ENCODE measurements at places on chromosomes 16 and 17.

DNA sequence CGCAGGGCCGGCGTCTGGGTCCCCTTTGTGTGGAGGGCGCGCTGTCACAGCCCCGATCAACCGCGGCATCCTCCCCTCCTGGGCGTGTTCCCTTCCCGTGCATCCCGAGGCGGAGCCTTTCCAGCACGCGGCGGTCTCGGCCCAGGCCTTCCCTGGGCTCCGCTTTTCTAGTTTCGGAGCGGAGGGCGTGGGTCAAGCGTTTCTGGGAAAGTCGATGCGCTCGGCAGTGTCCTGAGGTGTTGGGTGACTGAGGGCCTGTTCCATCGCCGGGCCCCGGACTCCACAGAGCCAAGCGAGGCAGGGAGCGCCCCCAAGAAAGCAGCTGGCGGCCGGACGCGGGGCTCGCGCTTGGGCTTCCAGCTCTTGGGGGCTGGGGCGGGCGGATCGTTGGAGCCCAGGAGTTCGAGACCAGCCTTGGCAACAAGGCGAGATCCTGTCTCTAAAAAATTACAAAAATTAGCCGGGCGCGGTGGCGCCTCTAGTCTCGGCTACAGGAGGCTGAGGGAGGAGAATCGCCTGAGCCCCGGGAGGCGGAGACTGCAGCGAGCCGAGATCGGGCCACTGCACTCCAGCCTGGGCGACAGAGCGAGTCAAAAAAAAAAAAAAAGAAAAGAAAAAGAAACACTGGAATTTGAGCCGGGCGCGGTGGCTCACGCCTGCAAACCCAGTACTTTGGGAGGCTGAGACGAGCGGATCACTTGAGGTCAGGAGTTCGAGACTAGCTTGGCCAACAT, 806 bp downstream of the IFT140 start:
- no peak for DNase-seq

- no peak for DNase-seq
Observed at GRCh38 chr17:39165178-39165840, 652 bp downstream of the ARL5C start.

DNA sequence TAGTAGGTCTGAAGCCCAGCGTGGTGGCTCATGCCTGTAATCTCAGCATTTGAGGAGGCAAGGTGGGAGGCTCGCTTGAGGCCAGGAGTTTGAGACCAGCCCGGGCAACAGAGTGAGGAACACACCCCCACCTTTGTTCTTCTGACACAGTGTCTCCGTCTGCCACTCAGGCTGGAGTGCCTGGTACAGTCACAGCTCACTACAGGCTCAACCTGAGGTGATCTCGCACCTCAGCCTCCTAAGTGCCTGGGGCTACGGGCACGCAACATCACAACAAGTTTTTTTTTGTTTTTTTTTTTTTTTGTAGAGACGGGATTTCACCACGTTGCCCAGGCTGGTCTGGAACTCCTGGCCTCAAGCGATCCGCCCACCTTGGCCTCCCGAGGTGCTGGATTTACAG, 6.7 kb upstream of the TLCD3A start:
- DNase-seq: no peak

DNA sequence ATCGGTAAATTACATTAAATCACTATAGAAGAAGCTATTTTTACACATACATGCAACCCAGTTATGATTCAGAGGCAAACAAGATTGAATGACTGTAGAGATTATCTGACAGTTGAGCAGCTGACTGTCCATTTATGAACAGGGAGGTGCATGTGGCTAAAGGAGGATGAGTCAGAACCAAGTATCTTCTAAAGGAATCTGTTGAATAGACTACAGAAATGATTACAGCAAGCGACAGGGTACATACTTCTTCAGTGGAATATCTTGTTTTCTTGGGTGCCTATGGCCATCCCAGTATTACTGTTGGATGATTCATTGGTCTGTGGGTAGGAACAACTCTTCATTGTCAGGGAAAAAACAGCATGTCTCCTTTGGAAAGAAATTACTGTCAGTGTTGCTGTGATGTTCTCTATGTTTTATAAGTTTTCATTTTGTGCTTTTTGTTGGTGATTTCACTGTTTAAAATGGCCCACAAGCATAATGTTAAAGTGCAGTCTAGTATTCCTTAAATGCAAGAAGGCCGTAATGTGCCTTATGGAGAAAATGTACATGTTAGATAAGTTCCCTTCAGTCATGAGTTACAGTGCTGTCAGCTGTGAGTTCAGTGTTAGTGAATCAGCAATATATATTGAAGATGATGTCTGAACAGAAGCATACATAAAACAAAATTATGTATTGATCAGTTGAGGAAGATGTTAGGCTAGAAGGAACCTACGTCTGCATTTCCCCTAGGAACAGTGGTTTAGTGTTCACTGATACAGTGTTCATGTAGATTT, 27.0 kb downstream of the CBFB start:
- peak; percentile 14 for DNase-seq

DNA sequence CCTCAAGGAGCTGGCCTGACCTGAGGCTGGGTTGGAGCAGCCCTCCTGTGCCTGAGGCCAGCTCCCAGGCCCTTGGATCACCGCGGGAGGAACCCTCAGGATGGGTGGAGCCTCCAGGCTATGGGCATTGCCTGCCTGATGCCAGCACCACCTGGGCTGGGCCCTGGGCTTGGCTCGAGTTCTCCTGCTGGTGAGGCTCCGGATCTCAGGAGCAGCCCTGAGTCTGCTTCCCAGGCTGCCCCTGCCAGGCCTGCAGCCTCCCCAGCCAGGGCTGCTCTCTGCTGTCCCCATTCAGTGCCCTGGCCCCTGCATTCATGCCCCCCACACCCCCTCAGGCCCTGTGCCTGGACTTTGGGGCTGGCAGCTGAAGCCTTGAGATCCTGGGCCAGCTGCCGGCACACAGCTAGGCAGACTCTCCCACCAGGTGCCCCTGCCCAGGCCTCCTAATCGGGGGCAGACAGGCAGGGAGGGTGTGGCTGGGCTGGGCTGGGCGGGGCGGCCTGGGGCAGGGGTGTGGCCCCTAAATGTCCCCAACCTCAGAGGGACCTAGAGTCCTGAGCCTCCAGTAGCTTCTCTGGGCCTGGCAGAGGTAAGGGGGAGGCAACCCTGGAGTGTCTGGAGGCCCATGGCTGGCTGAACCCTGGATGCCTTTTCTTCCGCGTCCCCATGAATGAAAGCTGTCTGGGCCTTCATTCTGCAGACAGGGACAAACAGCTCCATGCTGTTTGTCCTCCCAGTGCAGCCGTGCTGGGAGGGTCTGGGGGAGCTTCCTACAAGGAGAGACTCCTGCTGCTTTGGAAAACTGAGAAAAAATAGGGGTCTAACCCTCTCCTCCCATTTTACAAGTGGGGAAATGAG, 1.1 kb upstream of the PIGQ start:
- no peak for DNase-seq

DNA sequence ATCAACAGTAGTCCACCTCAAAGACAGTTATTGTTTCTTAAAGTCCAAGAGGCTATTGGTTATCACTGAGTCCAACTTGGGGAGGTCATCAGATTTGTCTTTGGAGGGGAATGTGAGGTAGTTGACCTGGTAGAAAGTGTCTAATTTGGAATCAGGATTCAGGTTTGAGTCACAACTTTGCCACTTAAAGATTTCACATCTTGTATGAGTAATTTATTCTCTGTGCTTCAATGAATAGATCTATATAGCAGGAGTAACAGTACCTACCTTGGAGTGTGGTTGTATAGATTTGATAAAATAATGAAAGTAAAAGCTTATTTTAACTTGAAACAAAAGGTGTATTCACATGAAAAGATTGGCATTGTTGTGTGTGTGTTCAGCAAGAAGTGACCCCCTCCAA, 119.3 kb upstream of the TBX2 start:
- DNase-seq: no peak

DNA sequence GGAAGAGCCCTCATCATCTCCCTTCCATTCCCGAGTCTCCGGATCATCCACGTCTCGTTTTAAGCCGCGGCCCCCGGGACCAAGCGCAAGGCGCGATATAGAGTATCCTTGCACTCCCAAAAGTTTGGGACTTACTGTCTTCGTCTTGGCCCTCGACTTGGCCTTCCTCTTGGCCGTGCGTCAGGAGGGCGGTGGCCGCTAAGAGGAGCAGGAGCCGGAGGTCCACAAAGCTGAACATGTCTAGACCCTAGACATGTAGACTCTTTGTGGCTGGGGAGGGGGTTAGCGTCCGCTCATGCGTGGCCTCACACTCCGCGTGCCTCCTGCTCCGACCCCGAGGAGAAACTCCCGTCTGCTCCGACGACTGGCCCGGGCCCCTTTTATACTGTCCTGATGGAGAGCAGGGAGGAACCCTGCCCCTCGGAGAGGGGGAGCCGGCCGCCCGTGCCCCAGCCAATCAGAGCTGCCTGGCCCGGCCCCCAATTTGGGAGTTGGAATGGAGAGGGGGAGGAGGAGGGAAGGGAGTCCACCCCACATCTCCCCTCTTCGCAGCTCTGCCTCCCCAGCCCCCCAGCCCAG, at the start of gene COL1A1:
COL1A1 (minus strand) TSS at position 356 of the 579 bp plus-strand sequence; CDS start at position 238, 118 bp downstream.
- DNase-seq: no peak

GRCh38 chr16:57938936-57939871, 31.7 kb downstream of the CNGB1 start:
- peak; percentile 9 for DNase-seq

DNA sequence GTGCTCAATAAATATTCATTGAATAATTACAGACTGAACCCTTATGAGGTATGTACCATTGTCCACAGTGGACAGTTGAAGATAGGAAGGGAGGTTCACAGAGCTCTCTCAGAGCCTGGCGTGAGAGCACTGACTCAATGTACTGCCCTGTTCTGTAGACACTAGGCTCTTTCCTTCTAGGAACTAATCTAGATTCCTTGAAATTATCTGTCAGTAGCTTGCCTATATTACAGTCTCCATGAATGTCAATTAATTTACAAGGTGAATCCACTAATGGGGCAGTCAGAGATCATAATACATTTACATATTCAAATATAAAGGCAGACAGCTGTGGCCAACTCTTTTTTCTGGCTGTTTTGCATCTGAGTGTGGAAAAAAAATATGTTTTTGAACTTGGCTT, 251.2 kb upstream of the SALL1 start:
- no peak for DNase-seq

- peak; percentile 25 for DNase-seq
Observed at GRCh38 chr17:34542700-34543336, 36.6 kb upstream of the TMEM132E start.

DNA sequence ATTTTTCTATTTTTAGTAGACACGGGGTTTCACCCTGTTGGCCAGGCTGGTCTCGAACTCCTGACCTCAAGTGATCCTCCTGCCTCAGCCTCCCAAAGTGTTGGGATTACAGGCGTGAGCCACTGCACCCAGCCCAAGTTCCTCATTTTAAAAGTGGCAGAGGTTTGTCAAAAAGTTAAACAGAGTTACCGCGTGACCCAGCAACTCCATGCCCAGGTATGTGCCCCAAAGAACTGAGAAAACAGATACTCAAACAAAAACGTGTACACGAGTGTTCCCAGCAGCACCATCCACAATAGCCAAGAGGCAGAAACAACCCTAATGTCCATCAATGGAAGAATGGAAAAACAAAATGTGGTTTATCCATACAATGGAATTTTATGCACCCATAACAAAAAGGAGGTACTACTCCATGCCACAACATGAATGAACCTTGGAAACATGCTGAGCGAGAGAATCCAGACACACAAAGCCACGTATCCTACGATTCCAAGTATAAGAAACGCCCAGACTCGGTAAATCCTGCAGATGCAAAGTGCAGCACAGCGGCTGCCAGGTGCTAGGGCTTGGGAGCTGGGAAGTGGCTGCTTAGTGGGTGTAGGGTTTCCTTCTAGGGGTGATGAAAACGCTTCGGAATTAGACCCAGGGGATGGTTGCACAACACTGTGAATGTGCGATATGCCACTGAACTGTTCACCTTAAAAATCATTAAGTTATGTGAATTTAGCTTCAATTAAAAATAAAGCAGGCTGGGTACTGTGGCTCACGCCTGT, 24.8 kb downstream of the ADCY9 start:
- no peak for DNase-seq

DNA sequence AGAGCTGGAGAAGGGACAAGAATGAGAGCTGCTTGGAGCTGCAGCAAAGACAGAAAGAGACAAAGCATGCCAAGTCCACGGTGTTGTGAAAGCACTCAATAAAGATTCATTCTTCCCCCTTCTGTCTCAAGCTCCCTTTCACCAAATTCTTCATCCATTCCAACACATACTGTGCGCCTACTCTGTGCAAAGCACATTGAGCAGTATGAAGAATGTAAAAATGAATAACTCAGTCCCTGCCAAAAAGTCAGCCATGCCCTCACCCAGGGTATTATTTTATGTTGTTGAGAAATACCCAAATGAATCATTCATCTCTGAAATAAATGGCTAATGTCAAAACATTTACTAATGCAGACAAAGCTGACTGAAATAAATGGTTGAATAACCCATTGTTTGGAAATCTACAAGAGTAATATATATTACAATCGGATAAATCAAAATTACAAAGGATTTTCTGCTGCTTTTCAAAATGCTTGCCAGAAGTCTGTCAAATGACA, 282.9 kb upstream of the IRX5 start:
- no peak for DNase-seq

- DNase-seq: no peak
Observed at GRCh38 chr17:40241252-40241834, 22.2 kb downstream of the WIPF2 start.

GRCh38 chr16:17590711-17591654, 120.2 kb upstream of the XYLT1 start:
- no peak for DNase-seq

- no peak for DNase-seq
Observed at GRCh38 chr17:2809337-2809736, 13.1 kb downstream of the RAP1GAP2 start.

DNA sequence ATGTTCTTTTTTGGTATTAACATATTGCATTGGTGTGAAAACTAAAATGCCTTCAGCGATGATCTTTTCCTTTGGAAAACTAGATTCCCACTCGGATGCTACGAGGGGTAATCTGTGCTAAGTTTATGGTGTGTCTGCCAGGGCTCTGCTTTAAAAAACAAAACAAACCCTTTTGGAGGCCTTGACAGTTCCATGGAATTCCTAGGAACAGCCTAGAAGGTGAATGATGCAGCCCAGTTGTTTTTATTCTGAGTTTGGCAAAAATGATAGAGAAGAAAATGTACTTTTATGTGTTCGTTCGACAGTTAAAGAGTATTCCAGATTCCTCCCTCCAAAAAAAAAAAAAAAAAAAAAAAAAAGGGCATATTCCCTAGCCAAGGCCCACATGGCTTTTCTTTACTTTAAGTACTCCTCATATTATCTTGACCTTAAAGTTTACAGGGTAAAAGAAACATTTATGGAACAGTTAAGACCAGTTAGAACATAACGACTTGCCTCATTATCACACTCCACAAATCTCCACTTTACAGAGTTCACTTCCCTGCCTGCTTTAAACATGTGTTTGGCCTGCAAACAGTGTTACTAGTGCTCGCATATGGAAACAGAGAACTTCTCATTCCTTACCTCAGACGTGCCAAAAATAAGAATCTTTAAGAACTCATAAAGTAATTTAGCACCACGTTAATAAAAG, 159.1 kb downstream of the WWOX start:
- DNase-seq: no peak

DNA sequence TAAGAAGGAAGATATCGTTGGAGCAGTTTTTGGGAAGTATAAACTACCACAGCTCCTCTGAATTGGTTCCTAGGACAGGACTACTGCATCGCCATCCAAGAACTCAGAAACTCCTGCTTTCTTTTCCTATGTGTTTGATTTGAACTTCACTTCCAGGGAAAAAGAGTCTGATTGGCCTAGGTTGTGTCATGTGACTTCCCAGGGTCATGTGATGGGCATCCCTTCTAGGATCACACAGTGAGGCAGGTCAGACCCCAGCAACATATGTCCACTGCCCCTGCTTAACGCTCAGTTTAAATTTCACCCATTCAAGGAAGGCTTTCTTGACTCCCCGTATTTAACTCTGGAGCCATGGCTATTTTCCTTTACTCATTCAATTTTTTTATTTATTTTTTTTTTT, 445.2 kb upstream of the SALL1 start:
- no peak for DNase-seq
